ENCODE measurements at places on chromosomes 1 and 21.

DNA sequence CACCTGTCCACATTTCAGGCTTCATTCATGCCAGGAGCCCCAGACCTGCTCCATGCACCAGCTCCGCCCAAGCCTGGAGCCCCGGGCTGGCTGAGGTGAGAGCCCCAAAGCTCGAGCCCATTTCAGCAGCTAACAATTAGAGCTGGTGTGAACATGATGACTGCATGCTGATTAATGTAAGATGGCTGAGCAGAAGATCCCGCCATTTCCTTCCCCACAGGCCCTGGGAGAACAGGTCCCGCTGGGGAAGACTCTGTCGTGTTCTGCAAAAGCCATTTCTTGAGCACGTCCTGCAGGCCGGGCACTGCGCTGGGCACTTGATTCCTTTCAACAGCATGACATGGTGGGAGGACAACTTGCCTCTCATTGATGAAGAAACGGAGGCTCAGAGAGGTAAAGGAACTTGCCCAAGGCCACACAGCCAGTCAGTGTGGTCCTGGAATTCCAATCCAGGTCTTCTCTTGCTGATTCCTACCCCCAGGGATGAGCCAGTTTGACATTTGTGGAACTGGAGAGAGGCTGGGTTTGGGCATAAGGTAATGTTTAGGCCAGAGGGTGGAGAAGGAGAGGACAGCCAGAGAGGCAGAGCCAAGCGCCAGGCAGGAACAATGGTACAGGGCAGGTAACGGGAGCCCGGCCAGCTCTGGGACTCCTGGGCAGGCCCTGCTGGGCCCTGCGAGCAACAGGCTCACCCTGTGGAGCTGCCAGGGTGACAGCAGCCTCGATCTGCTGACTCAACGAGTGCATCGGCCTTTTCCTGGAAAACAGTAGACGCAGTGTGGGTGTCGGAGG is 28.1 kb upstream of the EPHA2 start:
- no peak for DNase-seq

- DNase-seq: no peak
These were observed 683 bp downstream of the LRRC8B start for GRCh38 chr1:89525169-89525855.

GRCh38 chr21:31503939-31504338 is 155.6 kb upstream of the SOD1 start:
- DNase-seq: no peak

- DNase-seq: no peak
These were observed 7.9 kb downstream of the LURAP1 start for GRCh38 chr1:46211051-46211450.

DNA sequence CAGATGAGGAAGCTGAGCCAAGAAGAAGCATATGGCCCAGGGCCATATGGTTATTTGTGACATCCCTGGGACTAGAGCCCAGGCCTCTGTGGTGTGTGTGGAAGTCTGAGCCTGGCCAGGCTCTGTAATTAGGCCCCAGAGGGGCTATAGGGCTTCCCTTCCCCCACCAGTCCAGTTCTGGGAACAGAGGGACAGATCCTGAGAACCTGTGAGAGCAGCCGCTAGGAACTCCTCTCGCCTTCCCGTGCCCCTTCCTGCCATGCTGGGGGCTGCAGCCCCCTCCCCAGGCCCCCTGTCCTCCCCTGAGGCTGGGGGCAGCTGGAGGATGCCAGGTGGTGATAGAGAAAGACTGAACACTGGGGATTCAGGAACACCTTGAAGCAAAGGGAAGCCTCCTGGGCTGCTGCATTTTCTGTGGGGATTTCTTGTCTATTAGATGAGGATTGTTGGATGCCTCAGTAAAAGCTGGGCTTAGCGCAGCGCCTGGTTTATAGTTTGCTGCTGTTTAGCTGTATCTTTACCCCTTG is 33.3 kb downstream of the COQ8A start:
- DNase-seq: no peak

- no peak for DNase-seq
These were observed 74.2 kb downstream of the SPATA46 start for GRCh38 chr1:162302306-162303003.

DNA sequence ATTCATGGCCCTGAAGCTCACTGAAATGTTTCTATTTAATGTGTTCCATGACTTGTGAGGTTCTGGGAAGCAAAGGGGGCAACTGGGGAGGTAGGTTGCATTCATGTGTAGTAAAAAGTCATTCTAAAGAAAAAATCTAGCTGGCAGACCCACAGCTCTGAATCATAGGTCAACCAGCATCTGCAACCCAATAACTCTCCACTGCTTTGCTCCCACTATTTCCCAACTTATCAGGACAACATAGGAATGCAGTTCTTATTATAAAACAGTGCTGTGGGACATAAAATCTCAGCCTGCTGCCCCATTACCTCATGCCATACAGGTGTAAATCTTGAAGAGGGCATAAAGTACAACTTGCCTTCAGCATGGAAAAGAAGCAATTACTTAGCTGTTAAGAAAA is 576.1 kb upstream of the PTBP2 start:
- no peak for DNase-seq

DNA sequence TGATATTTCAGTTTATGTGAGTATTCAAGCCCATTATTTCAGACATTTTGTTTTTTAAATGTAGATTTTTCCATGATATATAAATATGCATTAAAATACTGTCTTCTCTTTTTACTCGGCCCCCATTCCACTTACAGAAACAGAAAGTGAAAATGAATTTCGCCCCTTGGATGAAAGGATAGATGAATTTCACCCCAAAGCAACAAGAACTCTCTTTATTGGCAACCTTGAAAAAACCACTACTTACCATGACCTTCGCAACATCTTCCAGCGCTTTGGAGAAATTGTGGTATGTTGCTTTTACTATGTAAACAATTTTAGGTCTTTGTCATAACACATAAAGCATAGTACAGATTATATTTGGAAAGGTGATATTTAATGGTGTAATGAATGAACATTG is 59.9 kb downstream of the ZBTB17 start:
- DNase-seq: no peak

DNA sequence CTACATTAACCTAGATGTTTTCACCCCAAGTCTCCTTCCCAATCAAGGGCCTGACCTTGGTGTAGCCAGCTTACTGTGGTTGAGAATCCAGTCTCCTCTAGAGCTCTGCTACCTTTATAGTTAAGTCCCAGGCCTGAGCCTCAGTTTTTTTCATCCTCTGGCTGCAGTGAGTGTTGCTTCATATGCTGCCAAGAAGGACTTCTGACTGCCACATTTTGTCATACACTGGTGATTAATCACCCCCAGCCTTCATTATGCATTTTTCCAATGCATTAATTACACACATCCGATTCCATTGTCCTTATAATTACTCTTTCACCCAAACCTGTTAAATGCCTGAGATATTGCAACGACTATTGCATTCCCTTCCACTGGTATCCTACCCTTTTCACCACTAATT is 66.3 kb upstream of the FGGY start:
- no peak for DNase-seq

- no peak for DNase-seq
These were observed 115.0 kb downstream of the RIPK4 start for GRCh38 chr21:41651830-41652229.

DNA sequence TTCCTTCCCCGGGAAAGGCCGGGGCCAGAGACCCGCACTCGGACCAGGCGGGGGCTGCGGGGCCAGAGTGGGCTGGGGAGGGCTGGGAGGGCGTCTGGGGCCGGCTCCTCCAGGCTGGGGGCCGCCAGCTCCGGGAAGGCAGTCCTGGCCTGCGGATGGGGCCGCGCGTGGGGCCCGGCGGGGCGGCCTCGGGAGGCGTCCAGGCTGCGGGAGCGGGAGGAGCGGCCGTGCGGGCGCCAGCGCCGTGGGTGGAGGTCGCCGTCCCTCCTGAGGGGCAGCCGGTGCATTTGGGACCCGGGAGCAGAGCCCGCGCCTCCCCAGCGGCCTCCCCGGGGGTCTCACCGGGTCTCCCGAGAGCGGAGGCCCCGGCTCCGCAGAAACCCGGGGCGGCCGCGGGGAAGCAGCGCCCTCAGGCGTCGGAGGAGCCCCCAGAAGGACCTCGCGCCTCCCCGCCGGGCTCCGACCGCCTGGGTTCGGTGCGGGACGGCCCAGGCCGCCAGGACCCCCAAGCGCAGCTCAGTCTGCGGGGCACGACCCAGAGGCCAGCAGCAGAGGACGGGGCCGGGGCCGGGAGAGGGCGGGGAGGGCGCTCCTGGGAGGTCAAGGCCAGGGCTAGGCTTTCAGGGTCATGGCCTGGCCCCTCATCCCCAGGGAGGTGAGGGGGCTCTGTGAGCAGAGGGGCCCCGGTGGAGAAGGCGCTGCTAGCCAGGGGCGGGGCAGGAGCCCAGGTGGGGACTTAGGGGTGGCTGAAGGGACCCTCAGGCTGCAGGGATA is 7.2 kb upstream of the SLX9 start:
- DNase-seq: no peak

GRCh38 chr1:65429078-65429477 is 8.6 kb downstream of the LEPR start:
- DNase-seq: no peak

GRCh38 chr1:96096613-96097321 is 624.8 kb upstream of the PTBP2 start:
- no peak for DNase-seq

DNA sequence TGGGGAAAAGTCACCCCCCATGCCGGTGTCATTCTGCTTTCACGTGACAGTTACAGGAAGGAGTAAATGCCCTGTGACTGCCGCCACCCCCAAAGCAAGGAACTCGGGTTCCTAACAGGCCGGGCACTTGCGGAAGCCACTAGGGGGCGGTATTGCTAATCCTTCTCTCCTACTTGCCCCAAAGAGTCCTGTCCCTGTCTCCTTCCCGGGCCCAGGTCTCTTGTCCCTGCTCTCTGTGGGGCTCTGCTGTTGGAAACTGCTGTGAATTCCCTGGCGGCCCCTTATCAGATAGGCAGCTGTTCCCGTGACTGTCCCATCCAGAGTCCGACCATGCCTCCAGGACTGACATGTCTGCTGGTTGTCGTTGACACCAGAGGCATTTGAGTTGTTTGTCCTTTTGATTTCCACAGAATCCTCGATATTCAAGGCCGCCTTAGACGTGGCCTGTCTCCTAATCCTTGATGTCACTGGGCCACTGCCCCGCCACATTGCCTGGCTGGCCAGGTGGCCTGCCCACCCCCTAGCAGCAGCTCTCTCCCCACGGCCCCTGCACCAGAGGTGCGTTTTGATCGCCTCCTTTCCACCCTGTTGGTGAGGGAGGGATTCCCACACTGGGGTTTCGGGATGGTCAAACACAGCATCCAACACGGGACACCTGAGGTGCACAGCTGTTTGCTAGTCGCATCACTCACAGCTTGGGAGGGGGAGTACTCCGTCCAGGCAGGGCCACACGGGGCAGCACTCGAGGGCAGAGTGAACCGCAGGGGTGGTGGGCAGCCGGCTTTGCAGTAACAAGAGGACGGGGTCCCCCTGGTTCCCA is 37.3 kb downstream of the CHAF1B start:
- no peak for DNase-seq

DNA sequence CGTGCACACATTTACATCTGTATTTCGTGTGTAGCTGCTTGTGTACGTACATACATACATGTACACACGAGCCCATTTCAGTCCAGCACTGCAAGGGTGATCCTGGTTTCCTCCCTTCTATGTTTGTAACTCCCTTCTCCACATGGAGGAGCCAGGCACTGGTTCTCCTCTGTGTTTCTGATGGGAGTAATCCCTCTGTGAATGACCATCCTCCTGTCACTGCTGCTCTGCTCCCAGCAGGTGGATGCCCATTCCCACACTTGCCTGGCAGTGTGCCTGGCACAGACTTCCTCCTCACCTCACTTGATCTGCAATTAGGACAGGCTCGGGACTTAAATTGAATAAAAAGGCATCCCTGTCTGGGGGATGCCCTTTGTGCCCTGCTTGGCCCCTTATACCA is 37.1 kb downstream of the TRAPPC10 start:
- no peak for DNase-seq

GRCh38 chr1:231274119-231274825 is 33.3 kb downstream of the GNPAT start:
- DNase-seq: no peak

- DNase-seq: no peak
These were observed 586.3 kb downstream of the LRRIQ3 start for GRCh38 chr1:73611681-73612080.

DNA sequence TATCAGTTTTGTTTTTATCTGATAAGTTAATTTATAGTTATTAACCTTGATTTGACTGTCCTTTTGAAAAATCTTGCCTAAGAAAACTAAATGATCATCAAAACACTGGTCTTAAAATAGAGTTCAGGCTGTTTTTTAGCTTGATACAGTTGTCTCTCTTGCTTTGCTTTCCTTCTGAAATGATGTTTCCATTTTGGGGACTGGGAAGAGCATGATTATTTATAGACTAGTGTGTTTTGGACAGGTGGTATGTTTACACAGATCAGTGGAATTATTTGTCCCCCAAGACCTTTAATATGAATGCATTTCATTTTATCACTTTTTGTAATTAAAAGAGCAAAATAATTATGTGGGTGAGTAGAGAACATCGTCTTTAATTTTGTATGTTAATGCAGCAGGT is 90.8 kb downstream of the XPR1 start:
- no peak for DNase-seq

- no peak for DNase-seq
These were observed 53.2 kb downstream of the AHCTF1 start for GRCh38 chr1:246878551-246878950.

- DNase-seq: no peak
These were observed 63.5 kb downstream of the PRKCZ start for GRCh38 chr1:2113620-2114135.

- no peak for DNase-seq
These were observed 10.7 kb downstream of the ADAMTS5 start for GRCh38 chr21:26956216-26956615.

- DNase-seq: peak; percentile 61
These were observed 9.7 kb downstream of the SERINC2 start for GRCh38 chr1:31422505-31423319.

- DNase-seq: no peak
These were observed 2.7 kb downstream of the LCE1F start for GRCh38 chr1:152777510-152778137.

- DNase-seq: no peak
These were observed 338.6 kb downstream of the PAPPA2 start for GRCh38 chr1:176801514-176802020.

DNA sequence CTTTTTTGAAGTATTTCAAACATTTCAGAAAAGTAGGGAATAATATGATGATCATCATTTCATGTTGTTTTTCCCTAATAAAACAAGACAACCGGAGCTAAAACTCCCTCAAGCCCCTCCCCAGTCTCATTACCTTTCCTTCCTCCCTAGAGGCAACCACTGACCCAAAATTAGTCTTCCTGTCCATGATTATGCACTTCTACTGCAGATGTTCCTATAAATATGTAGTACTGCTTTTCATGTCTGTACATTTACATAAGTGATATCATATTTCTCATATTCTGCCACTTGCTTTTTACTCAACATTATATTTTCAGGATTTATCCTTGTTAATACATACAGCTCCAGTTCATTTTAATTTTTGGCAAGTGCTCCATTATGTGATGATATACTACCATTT is 58.7 kb upstream of the GOLT1A start:
- DNase-seq: no peak

DNA sequence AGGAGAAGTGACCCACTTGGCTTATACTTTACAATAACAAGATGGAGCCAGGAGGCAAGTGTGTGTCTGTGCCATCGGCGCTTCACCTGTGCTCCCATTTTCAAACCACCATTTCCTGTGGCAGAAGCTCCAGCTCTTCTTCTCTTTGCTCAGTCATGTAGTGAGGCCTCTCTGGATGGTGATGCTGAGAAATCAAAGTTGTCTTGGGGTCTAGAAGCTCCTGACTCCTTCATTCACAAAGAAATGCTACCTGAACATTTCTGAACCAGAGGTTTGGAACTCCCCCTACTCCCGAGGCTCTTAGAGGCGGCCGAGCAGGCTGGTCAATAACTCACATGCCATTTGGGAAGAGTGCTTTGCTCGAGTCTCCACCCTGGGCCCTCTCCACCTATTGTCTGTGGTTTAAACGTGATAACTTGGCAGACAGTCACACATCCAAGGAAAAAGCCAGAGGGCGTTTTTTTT is 18.0 kb downstream of the SLAMF1 start:
- no peak for DNase-seq

Data from AG09309 (cell line).